CD4-positive, alpha-beta T cell treated with Interleukin-2 at 100 ng/mL for 4 hours (primary cell): ENCODE measurements at places on chromosomes 3 and 15.
A peak's percentile ranks its signal among the peaks of the same experiment; 100 is the strongest.

GRCh38 chr3:194485468-194485880 is 1.3 kb downstream of the ATP13A3 start:
- peak; percentile 13 for DNase-seq

- DNase-seq, result no peak
Measured at GRCh38 chr3:373193-373779, 176.7 kb downstream of the CHL1 start.

DNA sequence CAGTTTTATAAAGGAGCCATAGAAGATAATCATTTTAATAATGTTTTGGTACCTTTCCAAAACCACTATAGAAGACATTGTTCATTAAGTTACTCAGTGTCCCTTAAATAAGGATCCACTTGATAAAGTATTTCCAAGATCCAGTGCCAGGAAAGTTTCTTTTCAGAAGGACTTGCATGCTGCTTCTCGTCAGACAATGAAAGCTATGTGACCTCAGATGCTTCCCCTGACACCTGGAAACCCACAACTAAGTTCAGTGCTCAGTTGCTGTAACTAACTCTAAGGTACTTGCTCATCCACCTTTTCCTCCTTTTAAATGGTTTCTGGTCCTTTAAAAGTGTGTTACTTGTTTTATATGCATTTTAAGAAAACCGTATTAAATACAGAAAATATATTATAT is 7.3 kb downstream of the SSR3 start:
- no peak for DNase-seq

GRCh38 chr15:83106994-83107840 is at the start of gene TM6SF1:
Gene TM6SF1 (plus strand): TSS chr15:83107645. CDS start chr15:83107681, 36 bp downstream.
- no peak for DNase-seq

DNA sequence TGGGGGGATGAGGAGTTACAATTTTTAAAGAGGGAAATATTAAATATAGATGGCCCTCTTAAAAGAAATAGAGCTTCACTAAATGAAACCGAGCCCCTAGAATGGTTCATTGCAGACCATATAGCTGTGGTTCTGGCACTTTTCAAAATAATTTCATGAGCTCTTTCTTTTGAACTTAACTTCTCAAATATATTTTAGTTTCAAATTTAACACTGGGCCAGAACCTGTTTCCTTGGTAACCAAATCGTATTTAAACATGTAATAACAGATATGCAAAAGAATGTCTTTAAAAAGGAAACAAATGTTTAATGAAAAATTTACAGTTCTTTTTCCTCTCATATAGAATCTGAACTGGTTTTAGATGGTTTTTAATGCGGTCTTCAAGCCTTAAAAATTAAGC is 20.1 kb downstream of the ZBTB38 start:
- DNase-seq, result no peak

DNA sequence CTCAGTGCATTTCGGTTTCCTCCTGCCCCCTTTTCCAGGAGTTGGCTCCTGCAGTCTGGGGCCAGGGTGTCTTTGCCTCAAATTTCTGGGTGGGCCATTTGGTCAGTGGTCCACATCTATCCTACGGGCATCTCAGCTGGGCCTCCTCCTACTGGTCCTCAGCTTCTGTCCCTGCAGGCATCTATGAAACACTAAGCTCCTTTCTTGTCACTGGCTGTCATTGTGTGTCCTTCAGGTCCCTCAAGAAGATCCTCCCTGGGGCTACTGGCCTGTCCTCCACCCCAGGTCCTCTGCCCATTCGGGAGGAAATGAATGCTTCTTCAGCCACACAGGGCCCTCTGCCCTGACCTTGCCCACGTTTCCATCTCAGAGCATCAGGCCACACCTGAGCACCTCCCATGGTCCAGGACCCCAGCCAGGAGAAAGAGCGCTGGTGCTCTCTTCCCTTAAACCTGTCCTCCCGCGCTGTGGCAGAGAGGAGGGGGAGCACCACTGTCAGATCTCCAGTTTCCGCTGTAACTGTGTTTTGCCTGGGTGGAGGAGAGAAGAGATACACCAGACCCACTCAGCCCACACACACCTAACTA is 1.8 kb downstream of the PRR23E start:
- DNase-seq, result no peak

DNA sequence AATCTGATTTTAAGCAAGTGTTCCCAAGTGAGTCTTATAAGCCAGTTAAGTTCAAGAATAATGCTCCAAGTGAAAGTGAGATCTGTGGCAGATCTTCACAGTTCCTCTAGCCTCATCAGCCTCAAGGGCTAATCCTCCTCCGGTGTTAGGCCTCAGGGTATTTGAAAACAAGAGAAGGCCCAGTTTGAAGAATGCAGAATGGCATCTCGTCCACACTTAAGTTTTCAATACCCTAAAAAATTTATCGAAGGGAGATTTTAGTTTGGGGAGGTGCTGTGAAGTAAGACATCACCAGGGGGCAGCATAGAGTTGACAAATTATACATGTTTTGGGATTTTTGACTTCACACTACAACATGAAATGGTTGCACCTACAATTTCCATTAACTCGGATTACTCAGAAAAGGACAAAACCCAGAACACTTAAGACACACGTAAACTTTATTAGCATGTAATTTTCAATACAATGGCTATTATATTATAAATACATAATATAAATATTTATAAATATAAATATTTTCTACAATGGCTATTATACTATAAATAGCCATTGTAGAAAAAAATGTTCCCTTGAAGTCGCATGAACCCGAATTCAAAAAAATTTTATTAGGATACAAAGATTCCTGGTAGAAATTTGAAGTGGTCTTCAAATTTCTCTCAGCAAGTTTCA is 2.3 kb upstream of the TMEM266 start:
- DNase-seq, result peak; percentile 55

GRCh38 chr3:43034911-43035310 is 55.8 kb downstream of the GASK1A start:
- DNase-seq, result no peak
